ENCODE measurements at places on chromosomes 16 and 17.

GRCh38 chr16:7088711-7089110 lies 243.9 kb upstream of the RBFOX1 start:
- peak; percentile 46 for DNase-seq

- DNase-seq, result no peak
Observed at GRCh38 chr16:87715231-87715630, 50.6 kb downstream of the KLHDC4 start.

DNA sequence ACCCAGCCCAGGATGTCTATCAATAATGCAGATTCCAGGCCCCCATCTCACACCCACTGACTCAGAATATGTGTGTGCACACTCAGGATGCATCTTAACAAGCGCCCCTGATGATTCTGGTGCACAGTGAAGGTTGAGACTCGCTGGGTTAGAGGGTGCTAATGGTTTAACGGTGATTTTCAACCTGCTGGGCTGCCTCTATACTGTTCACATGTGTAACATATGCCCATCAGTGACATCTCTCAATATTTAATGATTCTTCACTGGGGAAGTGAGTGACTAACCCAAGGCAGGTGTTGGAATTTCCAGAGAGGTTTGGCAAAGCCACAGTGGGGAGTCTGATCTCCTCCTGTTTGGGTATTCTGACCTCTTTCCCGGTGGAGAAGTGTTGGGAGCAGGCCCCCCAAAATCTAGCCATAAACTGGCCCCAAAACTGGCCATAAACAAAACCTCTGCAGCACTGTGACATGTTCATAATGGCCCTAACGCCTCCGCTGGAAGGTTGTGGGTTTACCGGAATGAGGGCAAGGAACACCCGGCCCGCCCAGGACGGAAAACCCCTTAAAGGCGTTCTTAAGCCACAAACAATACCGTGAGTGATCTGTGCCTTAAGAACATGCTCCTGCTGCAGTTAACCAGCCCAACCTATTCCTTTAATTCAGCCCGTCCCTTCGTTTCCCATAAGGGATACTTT lies 4.1 kb upstream of the DOC2B start:
- DNase-seq, result no peak

- DNase-seq, result no peak
Observed at GRCh38 chr17:13594310-13594709, 7.4 kb downstream of the HS3ST3A1 start.

GRCh38 chr16:64012166-64012565 lies 1109.7 kb downstream of the CDH11 start:
- DNase-seq, result no peak

DNA sequence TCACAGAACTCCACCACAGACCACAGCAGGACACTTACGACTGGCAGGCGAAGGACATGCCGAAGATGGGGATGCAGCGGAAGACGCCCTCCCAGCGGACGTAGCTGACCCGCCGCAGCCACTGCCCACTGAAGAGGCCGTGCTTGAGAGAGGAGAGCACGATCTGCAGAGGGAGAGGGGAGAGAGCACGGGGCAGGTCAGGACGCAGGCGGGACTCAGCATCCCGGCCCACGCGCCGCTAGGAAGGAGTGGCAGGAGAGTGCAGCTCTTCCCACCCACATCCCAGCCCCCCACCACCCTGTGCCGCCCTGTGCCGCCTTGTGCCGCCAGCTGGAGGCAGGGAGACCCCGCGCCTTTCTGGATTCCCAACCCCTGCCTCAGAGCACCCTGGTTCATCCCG lies 14.5 kb downstream of the SLC38A10 start:
- DNase-seq, result no peak

DNA sequence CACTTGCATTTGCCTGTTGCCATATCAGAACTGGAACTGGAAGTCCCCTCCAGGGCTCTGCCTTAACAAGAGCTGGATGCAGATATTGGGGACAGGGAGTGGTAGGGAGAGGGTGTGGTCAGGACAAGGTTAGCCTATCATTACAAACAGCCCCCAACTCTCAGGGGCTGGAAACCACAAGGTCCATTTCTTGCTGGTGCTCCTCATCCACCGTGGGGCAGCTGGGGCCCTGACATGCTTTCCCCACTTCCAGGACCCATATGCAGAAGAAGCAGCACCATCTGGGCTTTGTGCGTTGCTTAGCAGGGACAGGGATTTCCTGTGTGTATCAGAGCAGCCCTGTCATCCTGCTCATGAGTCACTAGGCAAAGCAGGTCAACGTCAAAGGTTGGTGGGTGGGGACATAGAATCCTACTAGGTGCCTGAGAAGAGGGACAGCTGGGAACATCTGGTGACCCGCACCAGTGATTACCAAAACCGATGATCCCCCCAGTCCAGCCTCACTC lies 26.9 kb downstream of the RGS9 start:
- DNase-seq, result no peak

- DNase-seq, result no peak
Observed at GRCh38 chr17:74919440-74920305, 3.4 kb downstream of the USH1G start.

DNA sequence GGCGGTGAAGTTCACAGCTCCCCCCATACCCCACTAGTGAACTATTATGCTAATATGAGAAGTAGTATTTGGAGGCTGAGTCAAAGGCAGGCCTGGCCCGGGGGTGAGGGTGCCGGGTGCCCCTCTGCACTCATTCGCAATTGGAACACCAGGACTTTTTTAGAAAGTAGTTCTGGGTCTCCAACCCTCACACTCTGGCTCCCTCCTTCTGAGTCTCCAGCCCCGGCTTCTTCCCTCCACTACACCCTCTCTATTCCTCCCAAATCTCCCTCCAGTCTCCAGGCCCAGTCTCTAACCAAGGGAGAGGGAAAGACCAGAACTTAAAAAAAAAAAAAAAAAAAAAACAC lies 11.3 kb upstream of the HOXB2 start:
- no peak for DNase-seq

DNA sequence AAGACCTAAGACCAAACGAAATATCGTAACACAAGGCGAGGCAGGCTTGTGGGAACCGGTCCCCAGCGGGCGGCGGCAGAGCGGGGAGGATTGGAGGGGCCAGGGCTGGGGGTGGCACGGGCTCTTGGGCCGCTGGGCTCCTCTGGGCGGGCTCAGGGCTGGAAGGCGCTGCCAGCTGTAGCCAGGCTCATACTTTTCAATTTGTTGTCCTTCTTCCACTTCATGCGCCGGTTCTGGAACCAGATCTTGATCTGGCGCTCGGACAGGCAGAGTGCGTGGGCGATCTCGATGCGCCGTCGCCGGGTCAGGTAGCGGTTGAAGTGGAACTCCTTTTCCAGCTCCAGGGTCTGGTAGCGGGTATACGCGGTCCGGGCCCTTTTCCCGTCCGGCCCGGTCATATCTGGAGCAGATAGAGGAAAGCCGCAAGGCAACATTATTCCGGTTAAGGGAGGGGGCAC lies 1.5 kb downstream of the HOXB5 start:
- no peak for DNase-seq

GRCh38 chr16:86733546-86734254 lies 155.4 kb downstream of the FOXL1 start:
- DNase-seq, result no peak

- DNase-seq, result no peak
Observed at GRCh38 chr16:30556125-30556473, 2.1 kb downstream of the ZNF764 start.

DNA sequence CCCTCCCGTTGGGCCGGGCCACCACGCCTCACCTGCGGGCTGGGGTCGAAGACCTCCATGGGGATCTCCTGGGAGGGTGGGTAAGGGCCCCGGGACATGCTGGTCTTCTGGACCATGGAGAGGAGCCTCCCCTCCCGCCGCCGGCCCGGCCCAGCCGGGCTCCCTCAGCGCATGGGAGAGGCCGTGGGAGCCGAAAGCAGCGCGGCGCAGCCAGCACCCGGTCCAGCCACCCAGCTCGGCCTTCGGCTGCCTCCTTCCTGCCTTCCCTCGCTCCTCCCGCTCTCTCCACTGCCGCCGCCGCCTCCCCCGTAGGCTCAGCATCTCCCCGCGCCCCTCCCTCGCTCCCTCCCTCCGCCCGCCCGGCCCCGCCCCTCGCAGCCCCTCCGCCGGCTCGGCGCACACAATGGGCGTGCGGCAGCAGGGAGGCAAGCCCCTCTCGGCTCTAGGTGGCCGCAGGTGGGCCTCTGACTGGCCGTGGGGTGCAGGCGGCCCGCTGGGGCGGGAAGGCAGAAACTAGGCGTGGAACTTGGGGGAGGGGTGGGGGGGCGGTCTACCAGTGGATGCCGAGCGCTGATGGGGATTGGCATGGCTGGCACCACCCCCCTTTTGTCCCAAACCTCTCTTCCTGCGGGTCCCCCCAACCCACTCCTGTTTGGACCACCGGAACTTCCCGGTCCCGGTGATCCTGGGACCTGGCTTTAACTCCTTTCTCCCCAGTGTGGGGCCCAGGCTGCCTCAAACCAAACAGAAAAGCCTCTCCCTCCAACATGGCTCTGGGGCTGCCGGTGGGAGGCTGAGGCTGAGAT lies at the start of gene CACNB1:
TSS of gene CACNB1 (minus strand) at position 290 of the 806 bp plus-strand sequence. CDS start at position 116, 174 bp downstream.
- peak; percentile 95 for DNase-seq

- no peak for DNase-seq
Observed at GRCh38 chr16:3276679-3277078, 6.6 kb upstream of the ZNF263 start.

- DNase-seq, result no peak
Observed at GRCh38 chr16:29644338-29644857, 18.6 kb upstream of the SPN start.

DNA sequence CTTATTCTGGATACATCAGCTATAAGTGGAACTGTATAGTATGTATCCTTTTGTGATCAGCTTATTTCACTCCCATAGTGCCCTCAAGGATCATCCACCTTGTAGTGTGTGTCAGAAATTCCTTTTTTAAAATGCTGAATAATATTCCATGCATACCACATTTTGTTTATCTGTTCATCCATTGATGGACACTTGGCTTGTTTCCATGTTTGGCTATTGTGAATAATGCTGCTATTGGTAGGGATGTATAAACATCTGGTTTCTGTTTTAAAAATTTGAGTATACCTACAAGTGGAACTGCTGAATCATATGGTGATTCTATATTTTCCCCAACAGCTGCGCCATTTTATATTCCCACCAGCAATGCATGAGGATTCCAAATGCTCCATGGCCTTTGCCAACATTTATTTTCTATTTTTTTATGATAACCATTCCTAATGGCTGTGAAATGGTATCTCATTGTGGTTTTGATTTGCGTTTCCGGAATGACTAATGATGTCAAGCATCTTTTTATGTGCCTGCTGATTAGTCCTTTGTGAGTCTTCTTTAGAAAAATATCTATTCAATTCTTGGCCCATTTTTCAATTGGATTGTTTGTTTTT lies 11.6 kb downstream of the RCVRN start:
- DNase-seq, result no peak

GRCh38 chr17:39920218-39921210 lies 2.1 kb upstream of the GSDMB start:
- no peak for DNase-seq

DNA sequence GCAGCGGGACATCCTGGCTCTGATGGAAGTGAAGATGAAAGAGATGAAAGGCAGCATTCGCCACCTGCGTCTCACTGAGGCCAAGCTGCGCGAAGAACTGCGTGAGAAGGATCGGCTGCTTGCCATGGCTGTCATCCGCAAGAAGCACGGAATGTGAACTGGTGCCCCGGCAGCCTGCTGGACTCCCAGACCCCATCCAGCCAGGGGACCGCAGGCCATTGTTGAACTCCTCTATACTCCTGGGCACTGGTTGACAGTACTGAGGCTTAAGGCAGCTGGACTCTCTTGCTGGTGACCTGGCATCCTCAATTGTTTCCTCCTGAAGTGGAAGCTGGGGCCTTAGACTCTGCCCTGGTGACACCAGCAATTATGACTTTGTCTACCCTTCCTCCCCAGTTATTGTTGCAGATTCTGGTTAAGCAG lies 1.2 kb downstream of the THAP11 start:
- no peak for DNase-seq

GRCh38 chr17:73643001-73643851 lies 1.0 kb downstream of the SDK2 start:
- DNase-seq, result peak; percentile 78

GRCh38 chr17:57636274-57636673 lies 108.8 kb downstream of the CCDC182 start:
- no peak for DNase-seq

- no peak for DNase-seq
Observed at GRCh38 chr17:556431-556995, 158.1 kb downstream of the VPS53 start.

DNA sequence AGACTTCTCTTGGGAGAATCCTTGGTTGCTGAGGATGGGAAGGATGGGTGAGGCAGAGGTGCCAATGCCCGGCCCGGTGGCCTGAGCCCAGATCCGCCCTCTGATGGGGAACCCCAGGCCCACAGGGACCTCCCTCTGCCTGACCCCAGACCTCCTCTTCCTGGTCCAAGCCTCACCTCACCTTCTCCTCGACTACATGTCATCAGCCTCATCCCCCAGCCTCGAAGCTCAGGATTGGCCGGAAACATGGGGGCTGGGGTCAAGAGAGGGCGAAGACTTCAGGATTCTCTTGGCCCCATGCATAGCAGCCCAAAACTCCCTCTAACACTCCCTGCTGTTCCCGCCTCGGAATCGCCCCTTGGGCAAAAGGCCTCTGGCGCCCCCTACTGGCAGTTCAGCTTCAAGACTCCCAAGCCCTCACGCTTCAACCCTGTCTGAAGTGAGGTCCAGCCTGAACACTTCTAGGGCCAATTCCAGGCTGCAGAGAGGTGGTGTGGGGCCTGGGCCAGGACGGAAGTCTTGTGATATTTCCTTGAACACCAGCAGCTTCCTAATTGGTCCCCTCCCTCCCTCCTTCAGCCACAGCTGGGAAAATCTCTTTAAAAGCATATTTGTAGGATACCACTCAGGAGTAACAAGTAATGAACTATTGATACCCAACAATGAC lies 47.2 kb downstream of the ARHGAP27 start:
- peak; percentile 98 for DNase-seq

- DNase-seq, result no peak
Observed at GRCh38 chr17:58840820-58841612, 85.4 kb downstream of the PPM1E start.

- no peak for DNase-seq
Observed at GRCh38 chr16:23668225-23668624, 10.5 kb upstream of the PLK1 start.

DNA sequence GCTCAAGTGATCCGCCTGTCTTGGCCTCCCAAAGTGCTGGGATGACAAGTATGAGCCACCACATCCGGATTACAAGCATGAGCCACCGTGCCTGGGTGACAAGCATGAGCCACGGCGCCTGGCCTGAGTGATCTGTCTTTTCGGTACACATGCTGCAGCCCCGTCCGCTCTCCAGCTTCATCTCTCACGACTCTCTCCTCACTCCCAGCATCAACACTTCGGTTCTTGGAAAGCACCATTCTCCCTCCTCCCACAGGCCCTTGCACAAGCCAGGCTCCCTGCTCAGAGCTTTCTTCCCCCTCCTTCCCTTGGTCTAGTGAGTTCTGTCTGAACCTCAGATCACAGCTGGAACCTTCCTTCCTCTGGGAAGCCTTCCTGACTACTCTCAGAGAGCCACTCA lies 6.5 kb upstream of the NCBP3 start:
- no peak for DNase-seq

GRCh38 chr16:29743475-29743826 lies 2.3 kb downstream of the C16orf54 start:
- no peak for DNase-seq

GRCh38 chr17:56638591-56639051 lies 45.1 kb downstream of the NOG start:
- no peak for DNase-seq

Data from ecto neural progenitor cell (in vitro differentiated cells).